Activated naive CD8-positive, alpha-beta T cell treated with anti-CD3 and anti-CD28 coated beads for 36 hours (primary cell): ENCODE measurements at places on chromosomes 7 and 10. TPM values are rescaled to one million over a fixed set of nuclear protein-coding genes. Genes with fewer than 3 reads are reported as not detected.

DNA sequence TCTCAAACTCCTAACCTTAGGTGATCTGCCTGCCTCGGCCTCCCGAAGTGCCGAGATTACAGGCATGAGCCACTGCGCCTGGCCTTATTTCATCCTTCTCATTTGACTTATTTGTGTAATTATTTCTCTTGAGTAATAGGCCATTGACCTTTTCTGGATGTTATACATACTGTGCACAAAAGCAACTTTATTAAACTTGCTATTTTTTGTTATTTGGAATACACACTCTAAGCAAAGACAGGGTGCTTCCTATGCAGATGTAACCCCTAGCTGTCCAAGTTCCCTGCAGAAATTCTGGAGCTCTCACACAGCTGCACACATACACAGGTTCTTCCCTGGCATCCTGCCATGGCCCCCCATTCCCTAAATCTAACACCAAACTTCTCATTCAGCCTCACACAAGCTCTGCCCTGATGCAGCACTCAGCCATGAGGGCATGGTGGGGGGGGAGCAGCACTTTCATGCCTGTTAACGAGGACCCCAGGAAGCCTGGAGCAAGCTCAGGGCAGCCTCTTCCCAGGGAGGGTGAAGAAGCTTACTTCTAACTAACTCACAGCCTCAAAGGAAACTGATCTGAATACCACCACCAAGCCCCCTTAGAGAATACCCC lies 33.2 kb downstream of the SH3PXD2A start:
- no peak overlapping the region for H3K27ac ChIP-seq
- peaks cover 8% of the 10 kb centered on the region for H3K27me3 ChIP-seq
- H3K4me1 ChIP-seq, result no peaks in the 10 kb centered on the region
- DNase-seq, result no peak

GRCh38 chr7:157657741-157658740 lies 321.2 kb downstream of the DNAJB6 start:
- no peak for DNase-seq
- no peaks in the 10 kb centered on the region for H3K27me3 ChIP-seq
- H3K4me1 ChIP-seq, result peaks cover 11% of the 10 kb centered on the region
- no peaks in the 10 kb centered on the region for H3K36me3 ChIP-seq

NPFFR1 gene
- total RNA-seq, result not detected

DNA sequence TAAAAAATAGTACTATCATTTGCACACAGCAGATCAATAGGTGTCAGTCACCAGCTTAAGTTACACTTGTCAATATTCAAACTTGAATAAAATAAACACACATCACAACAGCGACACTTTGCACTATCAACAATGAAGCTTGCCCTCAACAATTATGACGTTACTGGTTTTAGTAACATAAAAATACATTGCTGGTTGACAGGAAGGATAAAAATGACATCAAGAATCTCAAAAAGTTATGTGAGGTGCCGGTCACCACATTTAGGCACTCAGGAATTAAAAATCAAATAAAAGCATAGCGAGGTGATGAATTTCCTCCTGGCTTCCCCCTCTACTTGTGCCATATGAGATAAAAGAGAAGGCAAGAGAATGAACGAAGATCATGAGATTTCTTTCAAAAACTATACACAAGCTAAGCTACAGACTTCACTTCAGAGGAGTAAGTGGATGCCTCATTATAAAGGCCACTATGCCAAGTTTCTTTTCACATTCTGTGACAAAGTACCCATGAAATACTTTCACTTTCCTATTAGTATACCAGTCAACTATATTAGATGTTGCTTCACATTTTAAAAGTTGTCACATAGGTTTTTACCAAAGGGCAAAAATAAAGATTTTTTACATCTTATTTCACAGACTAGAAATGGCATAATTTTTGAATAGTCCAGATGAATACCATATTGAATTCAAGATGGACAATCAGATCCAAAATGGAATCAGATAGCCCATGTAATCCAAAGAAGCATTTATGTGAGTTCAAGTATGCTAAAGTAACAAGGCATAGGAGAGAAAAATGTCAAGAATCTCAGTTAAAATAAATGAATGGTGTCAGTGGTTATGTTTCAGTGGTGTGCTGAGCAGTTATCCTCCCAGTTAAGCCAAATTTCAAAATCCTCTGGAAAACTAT lies 3.6 kb downstream of the CCDC71L start:
- peaks cover 25% of the 10 kb centered on the region for H3K4me1 ChIP-seq
- no peak for DNase-seq
- peak overlapping the region; percentile 63 for H3K4me3 ChIP-seq
- H3K27ac ChIP-seq, result peak overlapping the region; percentile 73
- H3K36me3 ChIP-seq, result peaks cover 3% of the 10 kb centered on the region

ANK3 gene
- 1.3 TPM for total RNA-seq

DNA sequence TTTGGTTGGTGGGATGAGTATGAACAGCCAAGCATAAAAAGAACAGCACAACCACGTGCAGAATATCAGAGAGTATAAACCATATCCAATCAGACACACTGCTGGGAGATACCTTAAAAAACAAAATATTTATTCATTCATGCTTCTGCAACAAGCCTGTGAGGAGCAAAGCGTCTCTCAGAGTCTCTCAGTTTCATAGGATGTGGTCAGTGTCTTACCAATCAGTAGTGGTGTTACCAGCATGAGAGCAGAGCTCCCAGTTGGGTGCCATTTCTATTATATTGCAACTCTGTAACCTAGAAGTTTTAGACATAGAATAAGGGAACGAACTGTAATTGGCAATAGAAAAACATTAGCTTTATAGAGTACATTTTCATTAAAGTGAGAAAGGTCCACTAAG lies 445.9 kb upstream of the LRRN3 start:
- no peaks in the 10 kb centered on the region for H3K4me1 ChIP-seq
- no peak for DNase-seq

GRCh38 chr7:80635533-80635932 lies 2.9 kb upstream of the CD36 start:
- H3K27me3 ChIP-seq, result no peaks in the 10 kb centered on the region
- no peaks in the 10 kb centered on the region for H3K4me1 ChIP-seq
- no peaks in the 10 kb centered on the region for H3K36me3 ChIP-seq
- no peak overlapping the region for H3K4me3 ChIP-seq
- H3K27ac ChIP-seq, result no peak overlapping the region
- DNase-seq, result no peak
